A549 treated with RU486 at 1 μM for 4 hours (cell line): ENCODE measurements at places on chromosomes 16 and 17. TPM values are rescaled to one million over a fixed set of nuclear protein-coding genes. Genes with fewer than 3 reads are reported as not detected.

NPIPB2 gene
- 1.7 to 3.2 TPM (median 1.9 TPM) in 5 replicates for total RNA-seq

TP53TG3 gene
- total RNA-seq = 0.42 to 0.82 TPM (median 0.45 TPM) in 3 of 5 replicates, not detected in the others

PMFBP1 gene
- 0.05 to 0.14 TPM (median 0.13 TPM) in 3 of 5 replicates, not detected in the others for total RNA-seq

CHRNE gene
- 0.05 to 0.15 TPM (median 0.08 TPM) in 3 of 5 replicates, not detected in the others for total RNA-seq

KRT40 gene
- not detected in 5 replicates for total RNA-seq

NPW gene
- 0.92 to 2.0 TPM (median 1.0 TPM) in 4 of 5 replicates, not detected in the other for total RNA-seq

SLC6A2 gene
- total RNA-seq = 0.06 to 0.10 TPM in 2 of 5 replicates, not detected in the others

ZNF750 gene
- total RNA-seq = not detected in 5 replicates

NUTF2 gene
- total RNA-seq = 237 to 270 TPM (median 244 TPM) in 5 replicates

MYH13 gene
- total RNA-seq = not detected in 5 replicates

ITGAL gene
- 0.08 to 0.10 TPM in 2 of 5 replicates, not detected in the others for total RNA-seq

KRTAP3-2 gene
- total RNA-seq = 0.36 to 0.50 TPM (median 0.42 TPM) in 3 of 5 replicates, not detected in the others

TAC4 gene
- not detected in 5 replicates for total RNA-seq

RNF112 gene
- 0.23 to 0.60 TPM (median 0.46 TPM) in 5 replicates for total RNA-seq

EME1 gene
- total RNA-seq = 13.9 to 16.5 TPM (median 14.9 TPM) in 5 replicates

TBC1D3G gene
- 0.07 TPM in 1 of 5 replicates, not detected in the others for total RNA-seq

RNF43 gene
- 0.10 to 0.47 TPM (median 0.32 TPM) in 5 replicates for total RNA-seq

ZACN gene
- total RNA-seq = 0.07 to 0.51 TPM (median 0.27 TPM) in 5 replicates

MEFV gene
- not detected in 5 replicates for total RNA-seq
